Activated T-helper 1 cell treated with anti-CD3 and anti-CD28 coated beads, Interleukin-12 subunit alpha, Interleukin-12 subunit beta, Interleukin-2, Interleukin-4 antibody, amounts not matched to agents 30 ng/mL and 10 ng/mL and 1 ng/mL, durations not matched to agents 14 hours and 24 hours and 36 hours (primary cell): ENCODE measurements at places on chromosomes 7 and 10. TPM values are rescaled to one million over a fixed set of nuclear protein-coding genes. Genes with fewer than 3 reads are reported as not detected.

ASAH2 gene
- 2.2 and 5.4 TPM in 2 replicates for total RNA-seq

MSMB gene
- total RNA-seq = not detected in 2 replicates

AKR1C2 gene
- not detected in 2 replicates for total RNA-seq

TMEM229A gene
- not detected in 2 replicates for total RNA-seq

TCAF2 gene
- total RNA-seq = 22.9 and 23.5 TPM in 2 replicates

NODAL gene
- total RNA-seq = not detected in 2 replicates

SH2D4B gene
- 0.18 and 0.20 TPM in 2 replicates for total RNA-seq

AZGP1 gene
- total RNA-seq = not detected in 2 replicates

SLC18A3 gene
- not detected in 2 replicates for total RNA-seq

TACR2 gene
- total RNA-seq = not detected in 2 replicates

C10orf67 gene
- total RNA-seq = 0.18 TPM in 1 of 2 replicates, not detected in the other

GPRIN2 gene
- total RNA-seq = not detected in 2 replicates

BLNK gene
- total RNA-seq = not detected in 2 replicates

ARHGAP19 gene
- 27.1 and 27.8 TPM in 2 replicates for total RNA-seq

PNLIPRP2 gene
- not detected in 2 replicates for total RNA-seq

ASB10 gene
- not detected in 2 replicates for total RNA-seq

CUBN gene
- total RNA-seq = 0.05 and 0.21 TPM in 2 replicates

APBB1IP gene
- total RNA-seq = 39.6 and 43.6 TPM in 2 replicates

OSBPL3 gene
- 90.6 and 101 TPM in 2 replicates for total RNA-seq

HTR7 gene
- total RNA-seq = not detected in 2 replicates

NKX1-2 gene
- not detected in 2 replicates for total RNA-seq

AS3MT gene
- total RNA-seq = 0.12 and 0.47 TPM in 2 replicates

TCERG1L gene
- total RNA-seq = 0.05 and 0.12 TPM in 2 replicates

RALA gene
- total RNA-seq = 38.8 and 43.4 TPM in 2 replicates

ZNF467 gene
- total RNA-seq = 0.10 TPM in 2 replicates

SORBS1 gene
- total RNA-seq = 0.59 and 0.73 TPM in 2 replicates

MLXIPL gene
- not detected in 2 replicates for total RNA-seq

WASL gene
- 7.3 and 7.5 TPM in 2 replicates for total RNA-seq

ITGA8 gene
- total RNA-seq = not detected in 2 replicates

STEAP1 gene
- 1.9 and 3.3 TPM in 2 replicates for total RNA-seq

ZNF789 gene
- 19.6 and 22.4 TPM in 2 replicates for total RNA-seq

ANKRD2 gene
- not detected in 2 replicates for total RNA-seq

UBN2 gene
- total RNA-seq = 14.7 and 15.6 TPM in 2 replicates

CNNM1 gene
- 0.20 and 0.21 TPM in 2 replicates for total RNA-seq

ABLIM1 gene
- total RNA-seq = 14.2 TPM in 2 replicates

MYL7 gene
- not detected in 2 replicates for total RNA-seq

MALRD1 gene
- not detected in 2 replicates for total RNA-seq

TMEM26 gene
- not detected in 2 replicates for total RNA-seq

ATOH7 gene
- not detected in 2 replicates for total RNA-seq

C10orf95 gene
- total RNA-seq = 0.29 and 0.37 TPM in 2 replicates

HECW1 gene
- total RNA-seq = not detected in 2 replicates

TMEM140 gene
- total RNA-seq = 2.9 and 4.5 TPM in 2 replicates

RAB19 gene
- 23.9 and 27.0 TPM in 2 replicates for total RNA-seq

CFAP69 gene
- total RNA-seq = not detected in 2 replicates

ACTL6B gene
- total RNA-seq = not detected in 2 replicates

SNX10 gene
- 41.9 and 48.3 TPM in 2 replicates for total RNA-seq

PRSS37 gene
- total RNA-seq = not detected in 2 replicates

STAM gene
- total RNA-seq = 23.3 and 26.8 TPM in 2 replicates

CALML5 gene
- total RNA-seq = not detected in 2 replicates

NME8 gene
- not detected in 2 replicates for total RNA-seq

BTBD16 gene
- total RNA-seq = not detected in 2 replicates

MGMT gene
- total RNA-seq = 18.8 and 19.6 TPM in 2 replicates

XRCC2 gene
- 24.0 and 24.5 TPM in 2 replicates for total RNA-seq

GJD4 gene
- total RNA-seq = not detected in 2 replicates

FAM25G gene
- total RNA-seq = not detected in 2 replicates

ZNF438 gene
- total RNA-seq = 2.4 and 2.6 TPM in 2 replicates
